SK-N-DZ (cell line): ENCODE measurements at places on chromosomes 2 and 18.
A peak's percentile ranks its signal among the peaks of the same experiment; 100 is the strongest.

- peak; percentile 28 for DNase-seq
Observed at GRCh38 chr2:175251425-175252041, 70.0 kb upstream of the ATP5MC3 start.

GRCh38 chr2:174773215-174773614 is 8.9 kb upstream of the CHRNA1 start:
- no peak for DNase-seq

- no peak for DNase-seq
Observed at GRCh38 chr2:44087714-44088092, 81.0 kb upstream of the PPM1B start.

- DNase-seq: no peak
Observed at GRCh38 chr2:177568390-177568789, 175.8 kb downstream of the AGPS start.

- no peak for DNase-seq
Observed at GRCh38 chr2:232288489-232289030, 90.0 kb upstream of the ALPP start.

- no peak for DNase-seq
Observed at GRCh38 chr2:130768191-130768855, 13.0 kb downstream of the AMER3 start.

- DNase-seq: no peak
Observed at GRCh38 chr2:113823716-113824595, 65.9 kb upstream of the ACTR3 start.

- no peak for DNase-seq
Observed at GRCh38 chr2:5690718-5691220, 1.4 kb upstream of the SOX11 start.

DNA sequence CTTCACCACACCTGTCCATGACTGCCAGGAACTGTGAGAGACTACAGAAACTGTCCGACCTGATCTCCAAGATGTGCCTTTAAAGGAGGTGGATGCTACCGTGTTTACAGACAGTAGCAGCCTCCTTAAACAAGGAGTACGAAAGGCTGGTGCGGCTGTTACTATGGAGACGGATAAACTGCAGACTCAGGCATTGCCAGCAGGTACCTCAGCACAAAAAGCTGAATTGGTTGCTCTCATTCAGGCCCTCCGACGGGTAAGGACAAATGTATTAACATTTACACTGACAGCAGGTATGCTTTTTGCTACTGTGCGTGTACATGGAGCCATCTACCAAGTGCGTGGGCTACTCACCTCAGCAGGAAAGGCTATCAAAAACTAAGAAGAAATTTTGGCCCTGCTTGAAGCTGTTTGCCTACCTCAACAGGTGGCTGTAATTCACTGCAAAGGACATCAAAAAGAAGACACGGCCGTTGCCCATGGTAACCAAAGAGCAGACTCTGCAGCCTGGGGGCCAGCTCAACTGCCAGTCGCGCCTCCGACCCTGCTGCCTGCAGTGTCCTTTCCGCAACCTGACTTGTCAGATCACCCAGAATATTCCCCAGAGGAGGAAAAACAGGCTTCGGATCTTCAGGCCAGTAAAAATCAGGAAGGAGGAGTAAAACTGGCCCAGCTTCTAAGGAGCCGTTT is 30.9 kb downstream of the SKA1 start:
- DNase-seq: peak; percentile 24

GRCh38 chr2:120941571-120942120 is 206.0 kb downstream of the GLI2 start:
- DNase-seq: no peak

DNA sequence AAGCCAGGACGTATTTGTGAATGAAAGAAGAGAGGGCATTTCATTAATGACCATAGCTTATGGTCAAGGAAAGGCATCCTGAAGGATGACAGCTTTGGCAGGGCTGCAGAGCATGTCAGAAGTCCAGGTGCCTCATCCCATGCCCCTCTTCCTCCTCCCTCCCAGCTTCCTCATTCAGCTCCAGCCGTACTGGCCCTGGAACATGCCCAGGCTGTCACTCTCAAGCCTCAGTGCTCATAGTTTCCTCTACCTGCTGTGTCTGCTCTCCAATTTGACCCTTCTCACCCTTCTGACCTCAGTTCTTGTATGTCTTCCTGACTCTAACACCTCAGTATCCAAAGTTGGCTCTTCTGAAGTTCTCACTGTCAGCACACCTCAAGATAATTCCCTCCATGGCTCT is 695.8 kb upstream of the HS6ST1 start:
- no peak for DNase-seq

- no peak for DNase-seq
Observed at GRCh38 chr2:202079310-202079709, 6.3 kb downstream of the KIAA2012 start.

- no peak for DNase-seq
Observed at GRCh38 chr18:72555968-72556367, 11.8 kb upstream of the CBLN2 start.

- DNase-seq: no peak
Observed at GRCh38 chr2:203751685-203752271, 45.3 kb downstream of the CD28 start.

DNA sequence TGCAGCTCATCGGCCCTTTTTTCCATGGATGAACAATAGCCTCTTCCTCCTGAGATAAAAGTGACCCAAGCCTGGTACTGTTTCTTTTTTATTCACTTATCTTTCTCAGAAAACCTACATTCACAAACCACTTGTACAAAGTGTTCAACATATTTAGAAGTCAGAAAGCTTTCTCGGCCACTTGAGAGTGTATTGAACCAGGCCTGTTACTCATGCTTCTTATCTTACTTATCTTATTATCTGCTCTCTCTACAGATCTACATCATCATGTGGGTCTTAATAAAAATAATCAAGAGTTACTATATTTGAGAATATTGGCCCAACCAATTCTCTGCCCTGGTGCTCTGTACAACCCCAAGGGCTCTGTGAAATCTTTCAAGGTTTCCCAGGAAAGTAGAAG is 242.1 kb downstream of the MREG start:
- no peak for DNase-seq

DNA sequence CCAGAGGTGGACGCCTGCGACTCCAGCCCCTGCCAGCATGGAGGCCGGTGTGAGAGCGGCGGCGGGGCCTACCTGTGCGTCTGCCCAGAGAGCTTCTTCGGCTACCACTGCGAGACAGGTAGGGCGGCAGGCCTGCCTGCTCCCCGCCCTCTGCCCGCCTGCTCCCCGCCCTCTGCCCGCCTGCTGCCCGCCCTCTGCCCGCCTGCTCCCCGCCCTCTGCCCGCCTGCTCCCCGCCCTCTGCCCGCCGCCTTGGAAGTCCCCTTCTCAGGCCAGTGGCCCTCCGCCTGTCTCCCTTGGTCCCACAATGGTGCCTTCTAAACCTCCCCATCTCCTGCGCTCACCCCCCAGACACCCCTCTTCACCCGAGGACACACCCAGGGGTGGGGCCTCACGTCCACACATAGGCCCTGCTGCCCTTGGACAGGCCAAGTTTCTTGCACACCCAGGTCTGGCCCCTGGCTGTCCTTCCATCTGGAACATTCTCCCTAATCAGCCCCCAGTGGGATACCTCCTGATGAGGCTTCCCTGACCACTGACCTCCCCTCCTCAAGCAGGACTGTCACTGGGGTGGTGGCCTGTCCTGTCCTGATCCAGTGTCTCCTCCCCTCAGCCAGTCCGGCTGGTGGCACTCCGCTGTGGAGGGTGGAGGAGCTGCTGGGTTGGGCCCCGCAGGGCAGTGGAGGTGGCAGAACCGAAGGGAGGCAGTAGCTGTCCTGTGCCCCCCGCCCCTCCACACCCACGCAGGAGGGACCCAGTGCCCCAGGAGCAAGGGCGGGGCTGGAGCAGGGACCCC is 37.9 kb downstream of the MTERF4 start:
- no peak for DNase-seq

DNA sequence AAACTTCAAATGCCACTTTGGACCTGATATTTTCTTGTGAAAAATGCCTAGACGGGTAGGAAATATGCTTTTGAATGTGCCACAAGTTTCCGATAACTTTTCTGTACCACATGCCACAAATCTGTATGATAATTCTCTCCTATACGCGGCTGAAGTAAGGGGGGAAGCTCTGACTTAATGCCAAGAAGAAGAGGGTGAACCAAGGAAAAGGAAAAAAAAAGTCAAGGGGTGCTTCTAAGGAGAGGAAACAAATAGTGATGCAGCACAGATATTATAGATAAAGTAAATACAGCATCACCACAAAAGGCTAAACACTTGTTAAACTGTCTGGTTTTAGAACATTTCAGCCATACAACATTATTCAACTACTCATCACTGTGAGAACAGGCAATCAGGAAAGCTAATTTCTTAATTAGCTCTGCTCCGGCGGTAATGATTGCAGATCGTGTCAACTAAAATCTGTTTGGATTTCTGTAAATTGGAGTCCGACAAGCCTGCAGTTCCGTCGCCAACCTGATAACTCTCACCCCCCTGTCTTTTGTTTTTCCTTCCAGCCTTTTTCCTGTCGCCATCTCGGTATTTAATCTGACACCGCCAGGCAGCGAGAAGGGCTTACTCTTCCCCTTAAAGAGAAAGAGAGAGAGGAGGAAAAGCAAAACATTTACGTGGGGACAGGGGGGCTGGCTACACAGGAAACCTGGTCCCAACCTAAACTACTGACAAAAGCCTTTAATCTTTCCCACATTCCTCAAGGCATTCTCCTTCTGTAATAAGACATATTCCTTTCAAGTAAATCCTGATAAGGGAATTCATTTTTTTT is 67.5 kb downstream of the ZEB2 start:
- DNase-seq: peak; percentile 53

- no peak for DNase-seq
Observed at GRCh38 chr2:96145036-96145847, at the start of gene DUSP2. Gene DUSP2, minus strand, starts transcription at chr2:96145440. Its CDS starts 86 bp downstream, at chr2:96145354.

- no peak for DNase-seq
Observed at GRCh38 chr18:3748086-3748485, 298.1 kb downstream of the TGIF1 start.

- DNase-seq: no peak
Observed at GRCh38 chr2:8575038-8575833, 106.6 kb upstream of the ID2 start.

- DNase-seq: no peak
Observed at GRCh38 chr2:196012314-196012713, 56.3 kb downstream of the DNAH7 start.

- no peak for DNase-seq
Observed at GRCh38 chr2:171579481-171579880, 57.2 kb downstream of the CYBRD1 start.

DNA sequence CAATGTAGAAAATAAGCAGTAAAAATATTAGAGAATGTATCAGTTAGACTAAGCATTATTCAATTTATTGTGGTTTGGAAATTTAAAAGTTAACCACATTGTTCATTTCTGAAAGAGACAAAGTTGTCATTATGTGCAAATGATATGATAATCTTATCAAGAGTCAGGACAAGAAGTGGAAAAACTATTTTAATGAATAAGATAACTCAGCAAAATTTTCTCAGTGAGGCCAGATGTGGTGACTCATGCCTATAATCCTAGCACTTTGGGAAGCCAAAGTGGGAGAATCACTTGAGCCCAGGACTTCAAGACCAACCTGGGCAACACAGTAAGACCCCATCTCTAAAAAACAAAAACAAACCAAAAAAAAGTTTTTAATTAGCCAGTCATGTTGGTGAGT is 39.5 kb upstream of the CERS6 start:
- DNase-seq: no peak

GRCh38 chr18:39494211-39494896 is 1928.8 kb upstream of the CELF4 start:
- no peak for DNase-seq

DNA sequence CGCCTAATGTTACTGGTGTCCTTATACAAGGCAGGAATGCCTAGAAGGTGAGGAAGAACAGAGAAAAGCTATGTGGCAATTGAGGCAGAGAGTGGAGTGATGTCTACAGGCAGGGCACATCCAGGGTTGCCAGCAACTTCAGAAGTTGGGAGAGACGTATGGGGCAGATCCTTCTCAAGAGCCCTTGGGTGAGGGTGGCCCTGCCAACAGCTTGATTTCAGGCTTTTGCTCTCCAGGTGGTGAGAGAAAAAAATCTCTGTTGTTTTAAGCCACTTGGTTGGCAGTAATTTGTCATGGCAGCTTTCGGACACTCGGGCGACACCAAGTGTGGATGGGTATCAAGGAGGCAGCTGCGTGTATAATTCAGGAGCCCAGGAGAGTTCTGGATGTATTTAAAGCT is 217.4 kb upstream of the SMIM21 start:
- DNase-seq: no peak

DNA sequence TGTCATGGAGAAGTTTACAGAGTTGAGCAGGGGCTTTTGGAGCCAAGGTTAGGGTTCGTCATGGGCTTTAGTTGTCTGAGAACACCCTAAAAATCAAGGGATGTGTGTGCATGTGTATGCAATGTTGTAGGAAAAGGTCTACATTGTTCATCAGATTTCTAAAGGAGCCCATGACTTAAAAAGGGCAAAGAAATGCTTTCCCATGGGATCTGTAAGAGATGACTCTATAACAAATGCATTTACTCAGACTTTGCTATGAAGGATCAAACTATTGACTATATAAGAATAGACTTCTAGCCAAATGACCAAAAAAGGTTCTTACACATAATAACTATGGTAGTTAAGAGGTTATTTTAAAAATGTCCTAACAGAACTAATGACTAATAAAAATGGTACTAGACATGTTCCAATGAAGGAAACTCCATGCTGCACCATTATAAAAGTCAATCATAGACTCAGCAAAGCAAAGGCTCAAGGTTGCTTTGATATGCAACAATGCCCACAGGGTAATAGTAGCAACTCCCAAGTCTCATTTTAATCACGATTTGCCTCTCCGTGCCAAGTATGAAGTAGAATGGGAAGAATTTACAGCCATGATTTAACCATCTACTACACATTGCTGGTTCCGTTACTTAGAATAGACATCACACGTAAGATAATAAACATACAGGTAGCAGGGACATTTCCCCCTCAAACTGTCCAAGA is 158.5 kb downstream of the NCKAP5 start:
- no peak for DNase-seq

DNA sequence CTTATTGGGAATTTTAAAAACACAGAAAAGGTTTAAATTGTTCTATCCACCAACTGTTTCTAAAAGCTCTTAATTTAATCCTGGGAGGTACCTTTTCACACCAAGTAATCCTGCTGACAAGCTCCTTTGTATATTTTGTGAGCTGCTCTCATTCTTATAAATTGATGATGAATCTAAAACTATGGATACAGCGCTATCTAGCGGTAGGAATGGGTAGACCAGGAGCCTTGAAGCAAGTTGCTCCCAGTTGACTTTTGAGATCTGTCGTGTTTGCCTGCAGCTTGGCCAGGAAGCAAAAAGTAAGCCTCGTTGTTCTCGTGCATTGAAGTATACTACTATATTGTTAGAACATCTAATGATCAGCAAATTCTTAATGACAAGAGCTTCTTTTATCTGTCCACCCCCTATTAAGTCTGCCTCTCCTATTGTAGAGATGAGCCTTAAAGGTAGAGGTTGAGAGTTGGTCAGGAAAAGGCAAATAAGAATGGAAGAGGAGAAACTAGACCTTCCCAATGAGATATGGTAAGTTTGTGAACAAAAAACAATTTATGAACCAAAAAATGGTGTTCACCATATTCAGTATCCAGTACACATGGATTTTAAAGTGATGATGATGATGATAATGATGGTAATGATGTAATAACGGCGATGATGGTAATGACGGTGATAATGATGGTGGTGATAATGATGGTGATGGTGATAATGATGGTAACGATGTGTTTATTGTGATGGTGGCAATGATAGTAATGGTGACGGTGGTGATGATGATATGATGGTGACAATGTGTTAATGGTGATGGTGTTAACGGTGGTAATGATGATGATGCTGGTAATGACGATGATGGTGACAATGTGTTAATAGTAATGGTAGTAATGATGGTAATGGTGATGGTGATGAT is 212.1 kb upstream of the NCKAP5 start:
- peak; percentile 63 for DNase-seq

GRCh38 chr2:23419171-23420090 is 34.5 kb downstream of the KLHL29 start:
- no peak for DNase-seq

- DNase-seq: no peak
Observed at GRCh38 chr2:160516547-160517365, 23.1 kb upstream of the RBMS1 start.
